ENCODE measurements at places on chromosomes 11 and 22.
A peak's percentile ranks its signal among the peaks of the same experiment; 100 is the strongest.

DNA sequence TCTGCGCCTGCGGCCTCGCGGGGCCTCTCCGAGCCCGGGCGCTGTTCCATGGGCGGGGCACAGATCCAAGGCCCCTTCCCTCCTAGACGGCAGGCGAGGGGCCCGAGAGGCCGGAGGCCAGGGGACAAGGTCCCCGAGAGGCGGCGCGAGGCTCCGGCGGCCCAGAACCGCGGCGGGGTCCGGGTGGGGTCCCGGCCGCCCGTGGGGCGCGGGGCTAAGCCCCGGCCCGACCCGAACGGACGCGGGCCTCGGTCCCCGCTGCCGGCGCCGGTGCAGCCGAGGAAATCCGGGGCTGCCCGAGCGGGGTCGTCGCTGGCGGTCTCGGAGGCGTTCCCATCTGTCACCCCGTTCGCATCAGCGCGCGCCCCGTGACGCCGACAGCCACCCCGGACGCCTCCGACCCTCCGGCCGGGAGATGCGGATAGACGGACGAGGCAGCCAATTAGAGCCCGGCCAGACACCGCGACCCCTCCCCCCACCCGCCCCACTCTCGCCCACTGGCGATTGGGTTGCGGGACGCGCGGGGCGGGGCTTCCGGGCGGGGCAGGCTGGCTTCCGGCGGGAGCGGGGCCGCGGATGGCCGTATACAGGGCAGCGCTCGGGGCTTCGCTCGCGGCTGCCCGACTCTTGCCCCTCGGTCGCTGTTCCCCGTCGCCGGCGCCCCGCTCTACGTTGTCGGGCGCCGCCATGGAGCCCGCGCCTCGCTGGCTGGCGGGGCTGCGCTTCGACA lies at the start of gene SELENOO:
TSS of gene SELENOO (plus strand) at position 551 of the 730 bp plus-strand sequence. CDS start at position 577, 26 bp downstream.
- DNase-seq = peak; percentile 75

- DNase-seq = no peak
Observed at GRCh38 chr11:71293961-71294782, 41.8 kb upstream of the SHANK2 start.

DNA sequence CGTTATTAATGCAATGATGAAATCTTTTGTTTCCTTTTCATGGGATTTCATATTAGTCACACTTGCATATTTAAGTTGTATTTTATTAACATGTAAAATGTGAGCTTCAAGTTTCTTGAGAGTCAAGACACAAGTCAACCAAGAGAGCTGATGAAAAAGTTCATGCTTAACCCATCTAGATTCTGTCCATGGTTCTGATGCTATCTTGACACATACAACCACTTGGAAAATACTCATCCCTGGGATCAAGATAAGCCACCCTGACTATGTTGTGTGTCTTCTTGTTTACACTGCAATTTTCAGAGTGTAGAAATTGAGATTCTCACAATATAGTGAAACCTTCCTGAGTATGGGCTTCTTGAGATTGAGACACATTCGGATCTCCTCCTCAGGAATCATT lies 664 bp upstream of the OR10A4 start:
- no peak for DNase-seq

DNA sequence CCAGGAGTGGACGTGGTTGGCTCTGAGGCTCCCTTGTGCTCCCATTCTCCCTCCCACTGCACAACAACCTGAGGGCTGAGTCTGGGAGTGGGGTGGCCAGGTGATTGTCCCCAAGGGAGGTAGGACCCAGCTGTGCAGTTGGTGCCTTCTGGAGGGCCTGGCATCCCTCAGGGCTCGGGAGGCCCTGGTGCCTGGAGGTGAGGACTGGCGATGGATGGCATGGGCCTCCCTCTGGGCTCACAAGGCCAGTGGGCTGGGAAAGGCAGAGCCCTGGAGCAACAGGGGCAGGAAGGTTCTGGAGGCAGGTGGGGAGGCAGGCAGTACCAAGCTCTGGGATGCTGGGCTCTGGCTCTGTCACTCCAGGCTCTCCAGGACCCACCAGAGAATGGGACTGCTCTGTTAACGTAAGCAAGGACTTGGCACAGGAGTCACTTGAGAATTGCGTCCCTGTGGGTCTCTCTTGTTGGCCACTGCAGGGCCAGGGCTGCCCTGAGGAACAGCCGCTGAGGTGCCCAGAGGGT lies 114.2 kb downstream of the KCNQ1OT1 start:
- no peak for DNase-seq

DNA sequence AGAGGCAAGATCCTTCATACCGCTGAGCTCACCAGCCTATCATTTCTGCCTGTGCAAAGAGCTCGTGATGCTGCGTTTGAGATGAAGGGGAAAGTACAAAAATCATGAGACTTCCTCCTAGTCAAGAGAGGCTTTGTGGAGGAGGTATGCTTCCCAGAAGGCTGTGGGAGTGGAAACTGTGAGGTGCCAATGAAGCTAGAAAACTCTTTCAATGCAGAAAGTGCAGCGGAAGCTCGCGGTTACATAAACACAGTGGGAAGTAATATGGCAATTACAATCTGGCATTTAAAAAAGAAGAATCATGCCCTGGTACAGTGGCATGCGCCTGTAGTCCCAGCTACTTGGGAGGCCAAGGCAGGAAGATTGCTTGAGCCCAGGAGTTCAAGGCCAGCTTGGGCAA lies 134.8 kb downstream of the EHF start:
- no peak for DNase-seq

GRCh38 chr22:39635719-39636118 lies 65.2 kb downstream of the CACNA1I start:
- no peak for DNase-seq

DNA sequence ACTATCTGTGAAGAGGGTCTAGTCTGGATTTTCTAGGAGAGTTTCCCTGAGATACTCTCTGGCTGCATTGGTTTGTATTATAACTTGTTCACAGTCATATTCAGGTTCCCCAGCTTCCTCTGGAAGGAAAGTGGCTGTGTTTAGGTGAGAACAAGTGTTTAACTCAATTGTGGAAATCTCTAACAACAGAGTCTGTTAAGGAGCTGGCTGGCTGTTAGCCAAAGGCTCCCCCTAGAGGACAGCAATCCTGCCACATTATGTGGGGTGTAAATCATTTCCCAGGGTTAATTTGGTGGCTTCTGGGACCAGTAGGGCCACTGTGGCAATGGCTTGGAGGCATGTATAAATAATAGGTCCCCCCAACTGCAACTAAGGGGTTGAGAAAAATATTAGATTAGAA lies 18.4 kb downstream of the MS4A6E start:
- no peak for DNase-seq

- no peak for DNase-seq
Observed at GRCh38 chr11:64352995-64353714, 5.8 kb upstream of the RPS6KA4 start.

DNA sequence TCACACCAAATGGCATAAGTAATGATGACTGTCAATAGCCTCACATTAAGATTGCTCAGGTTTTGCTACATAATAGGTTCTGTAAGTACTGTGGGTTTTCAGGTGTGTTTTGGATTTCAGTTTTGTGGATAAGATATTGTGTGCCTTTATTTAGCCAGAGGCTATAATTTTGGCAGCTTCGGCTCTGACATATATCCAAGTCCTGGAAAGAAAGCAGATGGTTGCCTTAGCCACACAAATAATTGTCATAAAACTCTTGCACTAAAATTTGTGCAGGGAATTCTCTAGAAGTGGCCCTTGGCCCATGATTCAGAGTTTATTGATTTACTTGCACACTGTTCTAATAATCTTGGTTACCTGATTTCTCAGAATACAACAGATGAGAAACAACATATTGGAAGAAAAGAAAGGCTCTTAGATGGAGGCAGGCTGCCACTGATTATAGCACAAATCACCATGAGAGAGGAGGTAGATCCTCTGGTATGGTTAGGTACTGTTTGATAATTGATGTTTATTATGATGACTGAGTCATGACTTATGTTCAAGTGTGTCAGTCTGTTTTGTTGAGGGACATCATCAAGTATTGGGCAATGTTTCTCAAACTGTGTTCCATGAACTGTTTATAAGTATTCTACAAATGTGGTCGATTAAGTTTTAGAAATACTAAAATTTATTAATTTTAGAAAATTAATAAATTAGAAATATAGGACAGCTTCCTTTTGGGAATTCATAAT lies 9.6 kb downstream of the REXO2 start:
- peak; percentile 57 for DNase-seq

DNA sequence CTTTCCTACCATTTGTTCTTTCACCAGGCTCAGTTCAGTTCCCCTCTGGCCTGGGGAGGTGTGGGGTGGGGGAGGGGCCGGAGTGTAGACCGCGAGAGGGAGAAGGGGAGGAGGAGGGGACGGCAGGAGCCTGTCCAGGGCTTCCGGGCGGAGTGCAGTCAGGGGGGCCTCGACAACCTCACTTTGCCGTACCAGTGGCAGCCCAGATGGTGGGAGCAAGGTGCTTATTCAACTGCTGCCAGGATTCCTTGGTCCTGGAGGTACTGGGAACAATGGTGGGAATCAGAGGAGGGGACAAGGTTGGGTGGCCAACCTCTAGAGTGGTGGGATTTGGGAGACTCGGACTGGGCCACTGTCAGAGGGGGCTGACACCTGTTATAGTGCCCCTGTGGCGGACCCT lies 1.2 kb downstream of the BACE1 start:
- no peak for DNase-seq

- no peak for DNase-seq
Observed at GRCh38 chr22:28435140-28435768, 244.4 kb downstream of the TTC28 start.

DNA sequence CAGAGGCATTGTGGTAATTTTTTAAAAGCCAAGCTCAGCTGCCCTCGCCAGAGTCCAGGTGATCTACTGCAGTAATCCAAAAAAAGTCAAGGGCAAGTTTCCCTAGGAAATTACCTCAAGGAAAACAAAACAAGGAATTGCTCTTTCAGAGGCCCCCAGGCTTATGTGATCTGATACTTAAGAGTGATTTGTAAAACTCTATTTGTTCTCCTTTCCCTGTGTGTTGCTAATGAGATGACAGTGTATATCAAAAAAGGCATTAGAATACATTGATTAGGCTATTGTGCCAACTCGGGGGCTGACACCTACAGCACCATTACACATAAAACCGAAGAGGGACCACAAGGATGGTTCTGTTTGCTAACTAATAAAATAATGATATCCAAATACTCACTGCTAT lies 44.5 kb upstream of the CHRM4 start:
- no peak for DNase-seq

- DNase-seq = no peak
Observed at GRCh38 chr11:35112056-35112845, 26.7 kb upstream of the CD44 start.

GRCh38 chr11:71336176-71336995 lies 84.0 kb upstream of the SHANK2 start:
- DNase-seq = no peak

DNA sequence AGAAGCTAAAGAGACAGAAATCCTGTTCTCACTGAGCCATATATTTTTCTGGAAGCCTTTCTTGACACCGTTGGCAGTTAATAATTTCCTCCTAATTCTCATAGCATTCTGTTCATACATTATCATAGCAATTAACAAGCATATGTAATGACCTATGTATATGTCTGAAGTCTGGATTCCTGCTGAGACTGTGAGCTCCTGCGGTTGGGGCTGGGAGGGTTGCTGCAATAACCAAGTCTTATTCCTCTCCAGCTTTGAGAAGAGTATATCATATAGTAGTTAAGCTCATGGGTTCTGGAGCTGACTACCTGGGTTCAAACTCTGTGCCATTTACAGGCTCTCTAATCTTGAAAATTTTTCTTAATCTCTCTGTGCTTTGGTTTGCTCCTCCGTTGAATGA lies 175.2 kb downstream of the MAML2 start:
- DNase-seq = no peak

DNA sequence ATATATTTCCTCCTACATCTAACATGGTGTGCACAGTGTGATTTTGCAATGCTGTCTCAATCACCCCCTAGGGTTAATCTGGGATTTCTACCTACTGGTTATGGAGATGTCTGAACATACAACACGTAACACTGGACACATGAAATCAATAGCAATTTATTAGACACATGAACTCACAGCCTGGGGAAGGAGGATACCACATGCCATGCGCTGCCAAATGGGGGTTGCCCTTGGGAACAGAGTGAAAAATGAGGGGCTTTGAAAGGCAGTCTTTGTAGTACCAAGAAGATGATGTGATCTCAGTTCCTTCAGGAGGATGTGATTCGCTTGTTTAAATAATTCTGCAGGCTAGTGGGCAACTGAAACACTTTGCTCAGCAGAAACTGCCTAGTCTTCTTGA lies 253.6 kb upstream of the LRRC4C start:
- no peak for DNase-seq

- DNase-seq = no peak
Observed at GRCh38 chr22:35695202-35695601, 22.5 kb upstream of the APOL5 start.

DNA sequence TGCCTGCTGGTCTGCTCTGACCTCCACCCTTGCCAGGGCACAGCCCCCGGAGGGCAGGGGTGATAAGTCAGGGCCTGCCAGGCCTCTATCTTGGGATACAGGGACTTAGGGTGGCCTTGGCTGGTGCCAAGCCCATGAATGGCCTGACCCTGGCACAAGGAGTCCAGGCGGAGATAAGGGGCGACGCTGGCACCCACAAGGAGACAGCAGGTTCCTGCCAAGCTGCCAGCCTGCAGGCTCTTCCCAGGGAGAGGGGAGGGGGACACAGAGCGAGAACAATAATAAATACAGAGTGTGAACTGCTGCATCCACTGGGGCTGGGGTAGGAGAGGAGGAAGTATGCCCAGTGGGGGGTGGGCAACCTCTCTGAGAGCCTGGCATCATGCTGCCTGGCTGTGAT lies 978 bp downstream of the CSDC2 start:
- DNase-seq = no peak

DNA sequence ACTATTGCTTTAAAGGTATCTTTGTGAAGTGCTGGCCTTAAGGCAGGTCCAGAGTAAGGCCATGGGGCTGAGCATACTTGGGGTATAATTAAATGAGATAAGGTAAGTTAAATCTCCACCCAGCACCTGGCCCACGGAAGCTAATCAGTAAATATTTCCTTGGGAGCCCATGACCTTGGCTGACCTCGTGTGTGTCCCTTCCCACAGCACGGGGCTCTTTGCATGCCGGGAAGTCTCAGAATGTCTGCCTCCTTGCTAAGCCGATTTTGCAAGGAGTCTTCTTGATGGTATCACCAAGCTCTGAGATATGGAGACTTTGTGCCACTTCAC lies 46.5 kb downstream of the ADM start:
- no peak for DNase-seq

DNA sequence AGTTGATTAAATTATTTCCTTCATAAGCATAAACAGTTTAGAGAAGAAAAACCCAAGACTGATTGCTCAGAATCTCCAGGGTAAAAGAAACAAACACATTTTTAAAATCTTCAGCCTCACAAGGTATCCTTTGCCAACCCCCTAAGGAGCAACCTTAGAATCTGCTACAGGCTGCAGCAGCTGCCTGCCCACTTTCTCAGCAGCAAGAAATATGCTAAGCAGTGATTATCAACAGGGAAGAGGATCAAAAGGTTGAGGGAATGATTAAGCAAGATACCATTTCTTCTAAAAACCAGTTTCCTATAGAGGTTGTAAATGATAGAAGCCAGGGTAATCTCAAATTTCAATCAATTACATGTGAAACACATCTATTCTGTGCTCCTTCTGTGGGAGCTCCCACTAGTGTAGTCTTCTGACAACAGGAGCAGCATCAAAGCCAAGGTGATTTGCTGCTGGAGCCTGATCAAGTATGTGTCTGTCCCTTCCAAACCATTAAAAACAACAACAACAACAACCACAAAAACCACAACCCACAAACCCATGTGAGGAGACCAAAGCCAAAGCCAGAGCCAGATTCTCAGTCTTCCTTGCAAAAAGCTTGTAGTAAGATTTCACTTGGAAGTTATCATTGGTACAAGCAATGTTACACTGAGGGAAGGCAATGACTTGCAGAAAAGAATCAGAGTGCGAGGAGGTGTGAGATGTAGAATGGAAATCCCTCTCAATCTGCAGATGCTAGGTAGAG lies 761.2 kb downstream of the DLG2 start:
- no peak for DNase-seq

GRCh38 chr11:92803391-92803790 lies 166.1 kb upstream of the MTNR1B start:
- DNase-seq = no peak
